Retina (tissue), 1 donor: ENCODE measurements at places on chromosomes 7 and 10.

GRCh38 chr10:30093303-30093950 is 34.0 kb upstream of the JCAD start:
- DNase-seq, result no peak

DNA sequence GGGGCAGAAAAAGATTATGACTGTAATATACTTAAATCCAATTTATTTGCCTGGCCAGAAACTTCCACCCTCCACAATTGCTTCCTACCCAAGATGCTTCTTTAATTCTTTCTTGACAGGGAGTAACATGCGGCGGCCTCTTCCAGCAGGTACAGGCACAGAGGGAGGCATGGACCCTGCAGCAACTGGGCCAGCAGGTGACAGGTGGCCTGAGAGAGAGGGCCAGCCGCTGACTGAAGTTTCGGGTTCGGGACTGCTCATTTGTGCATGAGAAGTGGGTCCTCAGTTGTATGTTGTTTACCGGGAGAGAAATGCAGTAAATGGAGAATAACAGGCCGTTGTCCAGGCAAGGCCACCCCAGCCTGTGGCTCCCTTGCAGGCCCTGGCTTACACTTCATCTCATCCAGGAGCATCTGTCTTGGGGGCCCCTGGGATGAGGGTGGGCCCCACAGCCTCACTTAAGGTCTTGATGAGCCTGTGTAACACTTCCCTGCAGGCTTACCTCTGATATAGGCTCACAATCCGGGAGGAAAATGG is 72.5 kb downstream of the C10orf143 start:
- DNase-seq, result no peak

GRCh38 chr7:14859267-14859666 is 43.3 kb downstream of the DGKB start:
- no peak for DNase-seq

GRCh38 chr10:11218395-11218794 is 200.7 kb downstream of the CELF2 start:
- DNase-seq, result no peak

DNA sequence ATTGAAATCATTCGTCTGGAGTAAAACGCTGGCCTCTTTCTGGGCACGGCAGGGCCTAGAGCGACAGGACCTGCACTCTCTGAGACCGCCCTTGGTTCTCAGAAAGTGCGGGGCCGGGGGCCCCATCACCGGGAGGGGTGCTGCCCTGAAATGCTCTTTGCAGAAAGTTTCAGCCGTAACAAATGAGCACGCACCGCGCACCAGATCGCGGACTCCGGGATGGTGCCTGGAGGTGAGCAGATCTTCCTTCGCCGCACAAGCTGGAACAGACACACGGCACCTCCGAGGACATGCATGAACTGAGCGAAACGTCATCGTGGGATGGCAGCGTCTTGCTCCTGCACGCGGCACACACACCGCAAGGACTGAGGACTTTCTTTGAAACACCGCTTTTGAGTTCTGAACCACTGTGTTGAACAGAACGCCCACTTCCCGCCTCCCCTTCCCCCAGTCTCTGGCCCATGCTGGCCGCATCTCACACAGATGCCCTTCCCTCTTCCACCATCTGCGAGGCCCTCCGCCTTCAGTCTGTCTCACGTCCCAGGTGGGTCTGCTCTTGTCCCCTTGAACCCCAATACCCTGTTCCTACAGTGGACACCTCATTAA is 538.7 kb upstream of the MGMT start:
- no peak for DNase-seq

GRCh38 chr10:16933783-16934182 is 116.6 kb upstream of the RSU1 start:
- peak; percentile 32 for DNase-seq

DNA sequence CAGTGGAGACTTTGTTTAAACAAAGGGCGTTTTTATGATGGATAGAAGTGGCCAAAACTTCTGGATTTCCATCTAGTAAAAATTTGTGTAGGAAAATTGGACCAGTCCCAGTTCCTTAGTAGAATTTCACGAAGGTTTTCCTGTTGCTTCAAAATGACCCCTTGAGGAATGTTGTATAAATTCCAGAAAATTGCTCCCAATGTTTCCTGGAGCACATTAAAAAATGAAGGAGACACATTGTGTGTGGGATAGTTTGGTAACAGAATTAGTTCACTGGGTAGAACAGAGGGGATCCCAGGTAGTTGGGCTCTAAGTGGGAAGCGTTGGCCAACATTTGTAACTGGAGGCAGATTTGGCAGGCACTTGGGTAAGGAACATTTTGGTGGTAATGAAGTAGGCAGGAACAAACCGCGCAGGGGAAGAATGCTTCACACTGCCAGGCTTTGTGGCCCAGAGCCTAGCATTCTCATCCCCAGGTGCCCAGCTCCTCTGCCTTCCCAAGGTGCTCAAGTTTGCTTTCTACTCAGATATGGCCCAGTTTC is 758.6 kb downstream of the AUTS2 start:
- DNase-seq, result no peak

GRCh38 chr10:34190580-34190979 is 624.5 kb downstream of the PARD3 start:
- DNase-seq, result no peak

- DNase-seq, result no peak
Measured at GRCh38 chr10:74056050-74056818, 58.3 kb downstream of the VCL start.

DNA sequence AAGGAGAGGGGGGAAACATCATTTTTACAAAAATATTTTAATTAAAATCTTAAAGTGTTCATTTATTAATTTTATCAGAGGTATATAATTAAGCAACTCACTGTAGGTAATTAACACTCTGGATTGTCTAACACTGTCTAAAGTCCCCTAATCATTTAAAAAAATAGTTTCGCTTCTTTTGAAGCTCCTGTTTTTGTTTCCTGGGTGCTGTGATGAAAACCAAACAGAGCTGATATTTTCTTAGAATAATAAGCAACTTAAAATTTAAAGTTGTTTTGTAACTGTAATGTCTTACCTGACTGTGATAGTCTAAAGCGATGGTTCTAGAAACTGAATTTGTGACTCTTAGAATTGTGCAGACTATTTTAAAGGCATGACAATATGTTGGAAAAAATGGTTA is 961.0 kb downstream of the GATA3 start:
- DNase-seq, result no peak
